ENCODE measurements at places on chromosomes 1 and 21. TPM values are rescaled to one million over a fixed set of nuclear protein-coding genes. Genes with fewer than 3 reads are reported as not detected.

The TFB2M gene
- 20.6 TPM for total RNA-seq

The LMX1A gene
- not detected for total RNA-seq

DNA sequence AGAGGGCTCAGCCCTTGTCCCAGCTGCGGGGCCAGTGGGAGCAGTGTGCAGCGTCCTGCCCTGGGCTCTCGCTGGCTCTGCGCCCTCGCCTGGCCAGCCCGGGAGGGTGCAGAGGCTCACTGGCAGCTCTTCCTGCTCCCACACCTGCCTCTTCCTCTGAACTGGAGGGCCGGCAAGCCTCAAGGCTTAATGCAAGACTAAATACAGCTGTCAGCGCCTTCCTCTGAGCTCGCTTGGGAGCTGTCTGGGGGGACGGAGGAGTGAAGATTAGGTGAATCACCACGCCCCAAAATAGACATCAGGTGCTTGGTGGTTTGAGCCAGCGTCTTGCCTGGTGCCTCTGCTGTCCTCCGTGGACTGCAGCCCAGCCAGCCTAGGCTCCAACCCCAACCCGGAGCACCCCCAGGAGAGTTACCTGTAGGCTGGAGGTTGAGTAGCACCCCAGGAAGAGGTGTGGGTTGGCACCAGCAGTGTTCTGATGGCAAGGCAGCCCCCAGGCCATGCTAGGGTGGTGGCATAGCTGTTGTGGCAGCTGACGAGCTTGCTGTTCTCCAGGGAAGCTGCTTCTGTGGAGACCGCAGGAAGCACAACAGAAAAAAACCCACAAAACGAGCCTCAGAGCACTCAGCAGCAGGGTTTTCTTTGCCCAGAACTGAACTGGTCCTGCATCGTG lies 36.9 kb downstream of the UMODL1 start:
- no peaks in the 10 kb centered on the region for H3K36me3 ChIP-seq
- no peaks in the 10 kb centered on the region for H3K4me1 ChIP-seq
- DNase-seq = peak; percentile 70
- no peak overlapping the region for H3K4me3 ChIP-seq

- H3K4me1 ChIP-seq = no peaks in the 10 kb centered on the region
- H3K27ac ChIP-seq = no peak overlapping the region
- H3K36me3 ChIP-seq = no peaks in the 10 kb centered on the region
- H3K27me3 ChIP-seq = no peaks in the 10 kb centered on the region
These were observed 2.3 kb downstream of the EPS8L3 start for GRCh38 chr1:109761227-109762038.

The EVI5 gene
- 24.5 TPM for total RNA-seq

- H3K4me3 ChIP-seq = no peak overlapping the region
- peak; percentile 40 for DNase-seq
- H3K27ac ChIP-seq = no peak overlapping the region
- H3K4me1 ChIP-seq = no peaks in the 10 kb centered on the region
- no peaks in the 10 kb centered on the region for H3K27me3 ChIP-seq
These were observed 99.7 kb upstream of the DYNLT5 start for GRCh38 chr1:66652556-66652955.

- H3K4me1 ChIP-seq = no peaks in the 10 kb centered on the region
- H3K36me3 ChIP-seq = no peaks in the 10 kb centered on the region
- no peak overlapping the region for H3K4me3 ChIP-seq
- H3K27me3 ChIP-seq = no peaks in the 10 kb centered on the region
- DNase-seq = no peak
These were observed 685.3 kb upstream of the ADGRL2 start for GRCh38 chr1:81115422-81115821.

DNA sequence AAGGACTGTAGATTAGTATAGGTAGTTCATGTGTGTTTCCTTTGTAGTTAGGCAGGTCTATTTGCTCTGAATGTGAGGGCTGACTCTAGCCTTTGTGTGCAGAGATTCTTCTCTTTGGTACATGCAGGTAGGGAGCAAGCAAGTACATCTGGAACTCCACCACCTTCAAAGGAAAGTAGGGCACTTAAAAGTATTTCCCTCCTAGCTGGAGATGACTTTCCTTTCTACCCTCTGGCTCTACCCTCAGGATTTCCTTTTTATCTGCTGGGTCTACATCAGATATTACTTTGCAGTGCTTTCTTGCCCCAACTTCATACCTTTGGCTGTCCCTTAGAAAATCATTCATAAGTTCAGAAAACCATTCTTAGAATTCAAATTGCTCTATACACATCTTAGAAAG lies 91.7 kb upstream of the HIVEP3 start:
- no peaks in the 10 kb centered on the region for H3K27me3 ChIP-seq
- no peak overlapping the region for H3K4me3 ChIP-seq
- DNase-seq = no peak
- peaks cover 4% of the 10 kb centered on the region for H3K4me1 ChIP-seq
- H3K36me3 ChIP-seq = no peaks in the 10 kb centered on the region

DNA sequence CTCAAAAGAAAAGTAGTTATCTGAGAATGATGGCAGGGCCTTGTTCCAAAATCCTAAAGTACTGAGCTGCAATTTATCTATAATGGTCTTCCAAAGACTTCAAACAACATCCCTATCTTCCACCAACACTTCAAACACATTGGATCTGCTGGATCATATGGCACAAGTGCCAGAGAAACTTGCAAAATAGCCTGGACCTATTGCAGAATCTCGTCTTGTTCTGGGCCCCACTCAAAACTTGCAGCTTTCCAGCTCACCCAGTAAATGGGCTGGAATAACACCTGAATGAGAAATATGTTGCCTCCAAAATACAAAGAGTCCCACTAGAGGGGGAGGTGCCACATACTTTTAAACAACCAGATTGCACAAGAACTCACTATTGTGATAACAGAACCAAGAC lies 44.0 kb upstream of the PKN2 start:
- no peaks in the 10 kb centered on the region for H3K27me3 ChIP-seq
- H3K4me1 ChIP-seq = no peaks in the 10 kb centered on the region
- no peak overlapping the region for H3K4me3 ChIP-seq
- no peak for DNase-seq
- no peaks in the 10 kb centered on the region for H3K36me3 ChIP-seq

DNA sequence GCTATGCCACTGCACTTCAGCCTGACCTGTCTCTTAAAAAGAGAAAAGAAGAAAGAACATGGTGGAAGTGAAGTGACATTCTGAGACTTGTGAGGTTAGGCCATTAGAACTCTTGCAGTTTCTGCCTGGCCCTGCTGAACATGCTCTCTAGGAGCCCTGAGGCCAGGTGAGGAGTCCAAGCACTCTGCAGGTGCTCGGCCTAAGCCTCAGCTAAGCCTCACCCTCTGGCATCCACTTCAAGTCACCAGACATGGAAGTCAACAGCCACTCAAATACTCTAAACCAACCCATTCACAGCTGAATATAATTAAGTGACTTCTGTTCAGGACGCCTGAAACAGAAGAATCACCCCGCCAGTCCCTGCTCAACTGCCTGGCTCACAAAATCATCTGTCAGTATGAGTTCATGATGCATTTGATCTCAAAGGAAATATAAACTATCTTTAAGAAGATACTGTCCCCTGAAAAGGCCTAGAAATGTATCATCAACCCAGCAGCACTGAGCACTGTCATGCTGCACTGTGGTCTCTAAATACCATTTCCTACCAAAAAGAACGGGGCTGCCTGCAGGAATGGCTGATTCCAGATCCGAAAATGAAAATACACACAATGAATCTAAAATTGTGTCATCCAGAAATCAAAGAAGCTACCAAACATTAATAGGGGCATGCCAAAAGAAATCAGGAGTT lies 118.8 kb downstream of the PSMG1 start:
- no peaks in the 10 kb centered on the region for H3K27me3 ChIP-seq
- no peak overlapping the region for H3K4me3 ChIP-seq
- no peaks in the 10 kb centered on the region for H3K4me1 ChIP-seq

DNA sequence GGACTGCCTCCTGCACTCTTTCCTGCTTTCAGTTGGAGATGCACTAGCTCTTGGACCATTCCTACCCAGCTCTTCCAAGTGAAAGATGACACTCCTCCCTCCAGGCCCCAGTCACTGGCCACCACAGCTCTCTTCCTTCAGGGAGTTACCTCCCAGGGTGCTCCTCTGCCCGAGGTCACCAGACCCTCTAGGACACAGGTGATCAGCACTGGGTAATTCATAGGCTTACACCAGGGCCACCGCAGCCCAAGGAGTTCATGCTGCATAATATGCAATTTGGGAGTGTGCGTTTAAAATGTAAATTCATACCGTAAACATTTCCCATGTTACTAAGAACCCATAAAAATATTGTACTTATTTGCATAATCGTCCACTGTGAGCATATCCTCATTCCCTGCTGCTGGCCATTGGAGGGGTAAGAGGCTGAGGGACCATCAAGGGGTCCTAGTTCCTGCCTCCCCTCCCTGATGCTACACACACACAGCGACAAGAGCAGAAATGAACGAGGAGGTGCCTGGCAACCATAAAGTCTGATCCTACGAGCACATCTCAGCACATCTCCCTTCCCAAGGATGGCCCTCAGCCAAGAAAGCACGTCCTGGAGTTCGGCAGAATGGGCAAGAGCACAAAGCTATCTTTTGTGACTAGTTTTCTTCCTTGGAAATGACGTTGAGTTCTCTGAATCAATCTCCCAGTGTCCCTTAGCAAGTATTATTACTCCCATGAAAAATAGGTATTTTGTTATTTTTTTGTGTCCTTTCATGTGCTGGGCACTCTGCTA lies 222.9 kb upstream of the RAB4A start:
- peaks cover 20% of the 10 kb centered on the region for H3K27me3 ChIP-seq
- H3K27ac ChIP-seq = no peak overlapping the region
- no peak overlapping the region for H3K4me3 ChIP-seq
- no peaks in the 10 kb centered on the region for H3K36me3 ChIP-seq
- DNase-seq = no peak

GRCh38 chr21:39124681-39125251 lies 58.5 kb downstream of the PSMG1 start:
- no peak overlapping the region for H3K4me3 ChIP-seq
- no peak for DNase-seq
- no peaks in the 10 kb centered on the region for H3K4me1 ChIP-seq
- no peaks in the 10 kb centered on the region for H3K36me3 ChIP-seq

DNA sequence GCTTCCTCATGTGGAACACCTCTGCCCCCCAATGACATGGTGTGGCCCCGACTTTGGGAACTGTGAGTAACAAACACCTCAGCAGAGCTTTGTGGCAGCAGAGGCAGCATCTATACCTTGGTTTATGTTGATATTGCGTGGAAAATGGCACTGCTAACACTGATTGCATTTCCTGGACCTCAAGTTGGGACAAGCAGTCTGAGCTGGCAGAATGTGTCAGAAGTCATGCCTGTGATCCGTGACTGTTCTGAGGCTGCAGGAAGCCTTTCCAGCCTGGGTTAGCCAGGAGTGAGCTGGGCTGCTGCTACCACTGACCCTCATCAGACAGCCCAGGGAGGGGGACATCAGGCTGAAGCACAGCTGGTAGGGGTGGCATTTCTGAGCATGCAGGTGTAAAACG lies 268.5 kb downstream of the KCNJ6 start:
- H3K36me3 ChIP-seq = no peaks in the 10 kb centered on the region
- no peaks in the 10 kb centered on the region for H3K4me1 ChIP-seq
- DNase-seq = no peak
- peaks cover 25% of the 10 kb centered on the region for H3K27me3 ChIP-seq
- no peak overlapping the region for H3K27ac ChIP-seq

The CAP1 gene
- 560 TPM for total RNA-seq

DNA sequence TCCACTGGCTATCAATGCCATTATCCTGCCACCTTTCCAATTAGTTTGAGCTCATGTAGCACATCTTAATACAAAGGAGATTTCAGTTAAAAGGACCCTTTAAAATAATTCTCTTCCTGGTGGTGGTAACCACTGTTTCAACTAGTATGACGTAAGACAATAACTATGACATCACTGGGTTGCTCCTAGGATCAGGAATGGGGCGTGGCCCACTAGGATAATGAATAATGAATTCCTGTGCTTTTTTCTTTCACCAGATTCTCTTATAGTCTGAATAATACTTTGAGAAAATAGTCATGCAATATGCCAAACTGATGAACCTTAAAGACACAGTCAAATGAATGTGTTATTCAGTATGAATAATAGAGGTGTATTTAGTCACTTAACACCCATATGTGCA lies 10.6 kb upstream of the KIFAP3 start:
- peak; percentile 63 for DNase-seq
- H3K4me3 ChIP-seq = no peak overlapping the region
- H3K27me3 ChIP-seq = no peaks in the 10 kb centered on the region
- no peaks in the 10 kb centered on the region for H3K4me1 ChIP-seq
- H3K36me3 ChIP-seq = no peaks in the 10 kb centered on the region

DNA sequence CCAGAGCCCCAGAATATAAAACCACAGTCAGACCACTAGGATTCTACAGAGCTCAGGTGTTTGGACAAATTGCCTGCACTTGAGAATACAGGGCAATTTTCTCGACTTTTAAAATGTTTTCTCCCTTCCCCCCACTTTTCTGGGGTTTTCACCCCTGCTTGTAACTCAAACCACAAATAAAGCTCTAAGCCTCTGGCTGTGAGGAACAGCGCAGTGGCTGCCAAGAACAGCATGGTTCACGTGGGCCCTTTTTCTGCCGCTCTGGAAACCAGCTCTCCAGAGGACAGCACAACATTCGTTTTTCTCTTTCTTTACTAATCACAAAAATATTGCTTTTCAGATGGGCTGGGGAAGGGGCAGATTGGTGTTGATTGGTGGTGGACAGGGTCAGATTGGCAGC lies 102.2 kb upstream of the JUN start:
- no peak overlapping the region for H3K4me3 ChIP-seq
- DNase-seq = peak; percentile 55
- H3K27me3 ChIP-seq = no peaks in the 10 kb centered on the region
- peaks cover 44% of the 10 kb centered on the region for H3K4me1 ChIP-seq
- no peak overlapping the region for H3K27ac ChIP-seq
- no peaks in the 10 kb centered on the region for H3K36me3 ChIP-seq

- no peaks in the 10 kb centered on the region for H3K36me3 ChIP-seq
- H3K4me3 ChIP-seq = no peak overlapping the region
- DNase-seq = peak; percentile 44
- H3K4me1 ChIP-seq = peaks cover 8% of the 10 kb centered on the region
- H3K27ac ChIP-seq = no peak overlapping the region
These were observed 175.6 kb downstream of the NRIP1 start for GRCh38 chr21:14889080-14889810.

The DCST1 gene
- total RNA-seq = not detected

All from GM23248 (cell line).